Activated gamma-delta T cell treated with anti-CD3 and anti-CD28 coated beads, Interleukin-2, amount 50 U/mL, for 16 hours (primary cell): ENCODE measurements at places on chromosomes 3 and 15.

DNA sequence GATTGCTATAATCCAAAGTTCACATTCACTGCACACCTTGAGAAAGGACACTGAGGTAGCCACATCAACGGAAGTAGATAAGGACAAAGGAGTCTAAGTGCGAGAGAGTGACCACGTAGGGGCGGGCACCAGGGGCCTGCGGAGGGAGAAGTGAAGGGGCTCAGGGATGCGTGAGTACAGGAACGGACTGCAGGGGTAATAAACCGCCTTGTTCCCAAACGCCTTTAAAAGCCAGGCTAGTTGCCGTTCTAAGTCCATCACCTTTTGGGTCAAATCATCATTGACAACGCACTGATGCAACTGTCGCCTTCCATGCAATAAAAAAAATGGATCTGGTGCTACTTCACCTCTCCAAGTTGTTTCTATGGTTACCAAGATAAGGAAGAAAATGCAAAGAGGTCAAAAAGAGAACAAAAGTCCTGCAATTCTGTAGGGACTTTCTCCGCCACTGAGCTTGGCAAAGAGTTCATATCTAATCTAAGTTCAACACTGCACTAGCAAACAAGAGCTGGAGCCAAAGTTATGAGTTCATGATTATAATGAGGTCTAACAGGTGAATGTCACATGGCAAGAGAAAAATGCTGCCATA, 32.6 kb upstream of the ATP11B start:
- DNase-seq = no peak

- no peak for DNase-seq
Observed at GRCh38 chr3:19866751-19867347, 67.2 kb downstream of the EFHB start.

DNA sequence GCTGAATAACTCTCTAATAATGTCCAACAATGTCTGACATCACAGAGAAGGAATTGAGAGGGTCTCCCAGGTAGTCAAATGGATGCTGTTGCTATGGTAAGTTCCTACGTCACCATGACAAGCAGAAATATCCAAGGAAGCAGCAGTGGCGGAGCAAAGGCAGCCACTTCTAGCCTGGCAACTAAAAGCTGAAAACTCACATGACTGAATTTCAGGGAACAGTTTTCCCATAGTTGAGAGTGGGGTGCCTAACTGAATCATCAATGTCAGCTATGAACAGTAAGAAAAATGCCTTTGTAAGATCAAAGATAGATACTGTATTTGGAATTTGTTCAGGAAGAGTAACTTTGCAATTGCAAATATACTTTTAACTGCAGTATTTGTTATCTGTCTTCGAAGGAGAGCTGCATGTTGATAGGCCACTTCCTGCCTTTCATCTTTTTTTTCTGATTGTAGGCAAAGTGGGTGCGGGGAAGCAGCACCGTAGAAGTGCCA, 161.7 kb downstream of the BBX start:
- DNase-seq = no peak

GRCh38 chr3:105927741-105928140, 58.9 kb upstream of the CBLB start:
- no peak for DNase-seq

GRCh38 chr3:55480911-55481743, 6.0 kb downstream of the WNT5A start:
- no peak for DNase-seq

GRCh38 chr3:180947761-180948390, 35.4 kb downstream of the FXR1 start:
- no peak for DNase-seq

- DNase-seq = no peak
Observed at GRCh38 chr15:33026614-33027013, 167.9 kb downstream of the FMN1 start.

DNA sequence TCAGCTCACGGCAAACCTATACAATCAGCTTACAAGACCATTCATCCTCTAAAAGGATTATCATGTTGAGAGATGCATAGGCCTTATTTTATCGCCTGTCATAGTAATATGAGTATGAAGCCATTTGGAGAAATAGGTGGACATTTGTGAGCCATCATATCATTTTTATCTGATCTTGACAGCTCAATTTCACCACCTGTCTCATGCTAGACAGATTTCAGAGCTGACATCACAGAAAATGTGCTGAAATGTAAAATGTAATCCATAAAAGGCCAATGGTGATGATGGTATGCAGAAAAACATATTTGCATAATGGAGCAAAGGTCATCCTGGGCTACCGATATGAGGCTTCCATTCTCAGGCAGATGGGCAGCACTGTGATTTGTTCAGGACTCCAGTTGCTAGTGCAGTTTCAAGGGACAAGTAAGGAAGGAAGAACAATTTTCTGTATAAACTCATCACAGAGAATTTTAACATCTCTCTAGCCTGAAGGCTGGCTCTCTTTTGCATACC, 221.5 kb downstream of the ULK4 start:
- DNase-seq = no peak

- no peak for DNase-seq
Observed at GRCh38 chr15:69530991-69531664, 78.5 kb downstream of the RPLP1 start.

DNA sequence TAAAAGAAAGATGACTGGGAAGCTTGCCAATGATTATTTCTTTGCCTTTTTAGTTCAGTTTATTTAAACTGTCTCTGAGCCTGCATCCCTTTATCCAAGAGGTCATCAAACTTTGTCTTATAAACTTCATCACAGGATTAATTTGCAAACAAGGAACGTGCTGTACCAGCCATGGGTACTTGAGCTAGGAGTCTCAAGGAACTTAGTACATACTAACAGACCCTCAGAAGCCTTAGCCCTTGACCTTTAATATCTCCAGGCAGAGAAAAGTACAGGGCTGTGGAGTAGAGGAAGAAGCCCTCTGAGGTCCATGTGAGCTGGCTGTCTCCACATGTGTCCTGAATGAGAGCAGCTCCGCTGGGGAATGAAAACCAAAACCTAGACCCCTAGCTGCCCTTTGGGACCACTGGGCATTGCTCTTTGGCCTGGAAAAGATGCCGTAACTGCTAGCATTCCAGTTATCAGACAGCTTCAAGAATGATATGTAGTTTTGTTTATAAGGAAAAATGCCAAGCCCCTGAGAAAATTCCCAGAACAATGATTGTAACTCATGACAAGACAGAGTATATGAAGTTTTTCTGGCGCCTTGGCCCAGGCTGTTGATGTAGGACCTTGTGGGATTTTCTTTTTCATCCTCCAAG, 92.1 kb downstream of the ASB7 start:
- DNase-seq = no peak

DNA sequence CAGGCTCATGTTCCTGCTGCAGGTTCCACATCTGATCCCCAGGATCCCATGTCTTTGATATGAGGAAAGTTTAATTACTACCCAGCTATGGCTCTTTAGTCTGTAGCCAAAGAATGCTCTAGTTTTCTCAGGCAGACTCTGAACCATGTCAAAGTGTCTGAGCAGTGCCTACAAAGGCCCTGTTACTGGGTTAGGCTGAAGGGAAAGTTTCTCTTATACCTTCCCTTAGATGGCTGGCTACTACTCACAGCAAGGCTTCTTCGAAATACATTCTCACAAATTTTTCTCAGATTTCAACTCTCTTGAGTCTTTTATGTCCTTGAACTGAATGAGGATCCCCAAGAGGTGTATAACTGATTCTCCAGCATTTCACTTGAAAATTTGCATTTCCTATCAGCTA, 102.4 kb downstream of the NR1D2 start:
- no peak for DNase-seq

- no peak for DNase-seq
Observed at GRCh38 chr15:94293411-94294402, 62.3 kb downstream of the MCTP2 start.

GRCh38 chr3:32998631-32999451, 47.4 kb downstream of the CCR4 start:
- DNase-seq = no peak

- no peak for DNase-seq
Observed at GRCh38 chr15:89291934-89292438, 42.6 kb downstream of the POLG start.

DNA sequence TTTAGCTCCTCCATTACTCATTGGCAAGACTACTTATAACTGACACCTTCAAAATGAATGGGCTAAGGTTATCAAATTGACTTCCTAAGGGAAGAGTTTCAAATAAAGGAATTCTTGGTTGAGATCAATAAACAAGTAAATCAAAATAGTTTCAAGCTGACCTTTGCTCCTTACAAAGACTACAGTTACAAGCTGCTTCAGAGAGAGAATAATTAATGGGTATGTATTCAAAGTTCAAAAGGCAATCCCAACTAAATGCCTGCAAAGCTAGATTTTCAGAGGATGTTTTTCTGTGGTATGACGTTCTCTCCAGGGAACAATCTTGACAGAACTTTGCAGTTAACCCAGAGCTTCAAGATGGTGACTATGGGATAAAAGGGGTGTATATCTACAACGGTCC, 153.7 kb downstream of the SUCLG2 start:
- no peak for DNase-seq

- DNase-seq = no peak
Observed at GRCh38 chr3:30779686-30780287, 114.7 kb downstream of the GADL1 start.

- no peak for DNase-seq
Observed at GRCh38 chr3:182808041-182808770, 14.9 kb downstream of the ATP11B start.

GRCh38 chr15:66030650-66031049, 161.4 kb downstream of the RAB11A start:
- DNase-seq = no peak

- no peak for DNase-seq
Observed at GRCh38 chr15:95559875-95560394, 770.6 kb upstream of the NR2F2 start.

- DNase-seq = no peak
Observed at GRCh38 chr3:115336836-115337235, 189.7 kb upstream of the ZBTB20 start.

DNA sequence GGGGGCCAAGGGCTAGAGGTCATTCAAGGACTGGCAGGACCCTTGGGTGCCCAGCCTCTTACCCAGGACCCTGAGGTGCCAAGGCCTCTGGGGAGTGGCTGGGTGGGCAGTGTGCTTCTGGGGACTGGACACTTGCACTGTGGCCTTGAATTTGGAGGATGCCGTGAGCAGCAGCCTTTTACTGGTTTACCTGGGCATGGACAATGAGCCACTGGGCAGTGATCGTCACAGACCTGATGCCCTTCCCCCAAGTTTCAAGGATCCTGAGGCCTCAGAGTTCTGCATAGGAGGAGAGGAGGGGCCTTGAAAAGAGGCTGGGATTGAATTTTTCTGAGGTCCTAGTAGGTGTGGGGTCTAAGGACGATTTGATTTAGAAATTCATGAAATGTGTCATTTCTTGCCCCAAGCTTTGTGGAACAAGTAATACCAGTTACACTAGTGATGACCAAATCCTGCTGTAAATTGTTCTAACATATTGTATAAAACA, 146.1 kb upstream of the TPM1 start:
- no peak for DNase-seq

DNA sequence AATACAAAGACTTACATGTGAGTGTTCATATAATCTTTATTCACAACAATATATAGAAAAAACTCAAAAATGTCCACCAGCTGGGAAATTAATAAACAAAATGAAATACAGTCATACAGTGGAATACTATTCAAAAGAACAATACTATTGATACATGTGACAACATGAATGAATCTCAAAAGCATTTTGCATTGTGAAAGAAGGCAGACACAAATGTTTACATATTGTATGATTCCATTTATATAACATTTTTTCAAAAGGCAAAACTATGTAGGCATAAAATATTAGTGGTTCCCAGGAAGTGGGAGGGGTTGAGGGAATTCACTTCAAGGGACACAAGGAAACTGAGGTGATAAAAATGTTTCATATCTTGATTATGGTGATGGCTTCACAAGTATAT, 303.2 kb downstream of the CTNNB1 start:
- no peak for DNase-seq

DNA sequence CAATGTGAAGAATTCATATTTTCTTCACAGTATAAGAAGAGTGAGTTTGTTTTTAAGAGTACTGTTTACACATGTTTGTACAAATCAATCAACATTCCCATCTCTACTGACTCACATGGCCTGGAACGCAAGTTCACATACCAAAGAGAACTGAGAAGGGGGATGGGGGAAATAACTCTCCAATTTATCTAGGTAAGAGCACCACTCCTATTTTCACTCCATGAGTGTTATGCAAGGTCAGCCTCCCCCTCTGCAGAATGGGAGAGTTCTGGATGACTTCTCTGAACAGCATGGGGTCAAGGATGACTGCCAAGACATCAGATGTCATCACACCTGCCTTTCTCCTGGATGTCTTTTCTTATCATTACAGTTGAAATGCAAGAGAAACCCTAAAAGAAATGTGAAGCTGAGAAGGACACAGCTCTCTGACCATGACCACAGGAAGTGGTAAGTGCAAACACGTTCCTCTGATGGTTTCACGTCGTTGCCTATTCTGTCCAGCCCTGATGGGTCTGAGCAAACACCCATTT, 95.2 kb downstream of the SEMA6D start:
- DNase-seq = no peak

DNA sequence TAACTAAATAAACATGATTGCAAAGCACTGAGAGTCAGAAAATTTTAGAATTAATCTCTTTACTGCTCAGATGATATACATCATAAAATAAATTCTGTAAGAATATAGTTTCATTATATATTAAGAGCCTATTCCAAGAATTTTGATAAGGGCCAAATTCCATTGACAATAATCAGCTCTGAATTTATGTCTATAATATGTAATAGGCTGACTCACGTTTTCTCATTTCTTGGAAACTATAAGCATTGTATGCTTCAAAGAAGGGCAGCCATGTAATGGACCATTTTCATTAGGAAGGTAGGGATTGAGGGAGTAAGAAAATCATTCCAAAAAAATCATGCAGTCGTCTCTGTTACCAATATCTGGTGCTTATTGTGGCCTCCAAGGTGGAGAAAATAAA, 315.9 kb downstream of the ZIC4 start:
- DNase-seq = no peak

DNA sequence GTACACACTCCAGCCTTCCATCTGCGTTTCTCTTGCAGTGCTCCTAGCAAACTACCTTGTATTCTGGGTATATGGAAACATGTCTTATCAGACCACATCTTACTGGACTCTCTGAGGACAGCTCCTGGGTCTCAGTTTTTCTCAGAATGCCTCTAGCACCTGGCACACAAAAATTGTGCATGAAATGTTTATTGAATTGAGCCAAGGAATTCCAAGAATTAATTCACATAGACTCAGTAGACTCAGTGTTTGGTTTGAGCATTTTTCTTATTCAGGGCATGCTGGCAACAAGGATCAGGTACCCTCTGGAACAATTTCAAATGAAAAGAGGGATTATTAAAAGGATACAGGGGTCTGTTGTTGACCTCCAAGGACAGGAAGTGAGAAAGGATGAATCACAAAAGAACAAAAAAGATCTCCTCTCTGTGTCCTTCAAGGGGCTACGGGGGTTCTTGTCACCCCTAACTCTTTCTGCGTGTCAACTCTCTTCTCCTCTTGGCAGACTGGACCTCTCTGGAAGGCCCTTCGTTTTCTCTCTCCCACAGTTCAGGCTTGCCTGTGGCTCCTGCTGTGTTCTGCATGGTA, 270.0 kb upstream of the HES1 start:
- DNase-seq = no peak

- no peak for DNase-seq
Observed at GRCh38 chr15:100968050-100968966, 49.2 kb downstream of the LRRK1 start.
